ENCODE measurements at places on chromosomes 12 and 14.

GRCh38 chr12:104356231-104357115, 52.9 kb downstream of the EID3 start:
- no peak for DNase-seq

DNA sequence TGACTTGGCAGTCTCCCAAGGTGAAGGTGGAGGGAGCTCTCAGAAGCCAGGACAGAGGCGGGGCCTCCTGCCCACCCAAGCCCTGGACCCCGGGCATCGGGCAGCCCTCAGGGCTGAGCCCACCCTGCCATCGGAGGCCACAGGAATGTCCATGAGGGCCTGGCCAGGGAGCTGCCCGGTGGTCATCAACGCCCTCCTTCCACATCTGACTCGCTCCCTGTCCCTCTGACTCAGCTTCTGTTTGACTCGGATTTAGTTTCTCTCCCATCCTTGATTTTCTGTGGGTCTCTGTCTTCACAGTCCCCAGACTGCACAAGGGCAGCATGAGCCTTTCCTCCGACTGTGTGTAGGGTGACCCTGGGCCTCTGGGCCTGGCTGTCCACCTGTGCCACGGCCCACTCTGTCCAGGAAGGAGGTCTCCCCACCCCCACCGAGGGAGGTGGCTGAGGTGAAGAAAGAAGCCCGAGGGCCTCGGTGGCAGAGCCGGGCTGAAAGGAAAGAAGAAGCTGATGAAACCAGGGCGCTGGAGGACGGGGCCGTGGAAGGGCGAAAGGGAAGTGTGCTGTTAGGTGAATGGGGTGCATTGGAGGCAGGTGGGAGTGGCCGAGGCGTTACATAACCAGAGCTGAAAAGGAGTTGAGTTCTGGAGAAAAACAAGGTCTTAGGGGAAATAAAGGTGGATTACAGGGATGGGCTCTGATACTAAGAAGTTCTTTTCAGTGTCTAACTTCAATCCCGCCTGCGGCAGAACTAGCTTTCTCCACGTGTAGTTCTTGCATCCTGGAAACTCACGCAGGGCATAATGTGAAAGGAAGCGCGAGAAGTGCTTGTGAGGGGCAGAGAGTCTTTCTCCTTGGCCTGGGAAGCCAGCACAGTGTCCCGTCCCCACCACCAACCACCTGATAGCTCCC, 16.7 kb upstream of the TMEM106C start:
- DNase-seq: peak; percentile 47

DNA sequence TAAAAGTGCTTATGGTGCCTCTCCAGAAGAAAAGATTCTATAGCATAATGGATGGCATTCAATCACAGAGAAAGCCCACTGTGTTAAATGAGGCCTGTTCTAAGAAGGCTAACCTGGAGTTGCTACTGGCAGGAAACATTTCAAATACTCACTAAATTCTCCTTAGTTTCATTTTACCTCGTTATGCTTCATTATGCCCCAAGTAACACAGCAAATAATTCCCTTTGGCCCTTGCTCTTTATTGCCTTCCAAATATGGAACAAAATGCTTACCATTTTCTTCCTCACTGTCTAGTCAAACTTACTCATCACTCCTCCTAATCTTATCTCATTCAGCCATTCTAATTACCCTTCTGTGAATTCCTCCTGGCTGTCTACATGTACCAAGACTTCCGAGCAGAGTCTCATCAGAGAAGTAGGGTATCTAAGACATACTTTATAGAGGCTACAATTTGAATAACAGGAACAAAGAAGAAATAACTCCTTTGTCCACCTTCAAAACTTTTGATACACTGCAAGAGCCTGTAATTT, 292.1 kb upstream of the CLEC14A start:
- no peak for DNase-seq

DNA sequence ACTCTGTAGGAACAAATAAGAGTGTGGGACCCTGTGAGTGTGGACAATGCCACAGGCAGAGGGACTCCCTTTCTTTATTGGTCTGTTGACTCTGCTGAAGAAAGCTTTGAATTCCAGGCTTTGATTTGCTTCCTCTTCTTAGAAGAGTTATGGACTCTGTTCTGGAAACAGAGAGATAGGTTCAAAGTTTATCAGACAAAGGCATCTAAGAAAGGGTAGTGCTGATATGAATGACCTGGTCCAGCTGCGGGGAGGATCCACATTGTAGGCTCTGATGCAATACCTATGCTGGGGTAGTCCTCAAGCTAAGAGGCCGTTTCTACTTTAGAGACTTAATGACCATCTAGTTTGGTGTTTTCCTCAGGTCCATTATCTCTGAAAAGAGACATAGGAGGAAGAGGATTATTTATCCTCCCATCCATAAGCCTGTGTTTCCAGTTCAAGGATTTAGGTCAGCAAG, 10.7 kb upstream of the IKZF4 start:
- no peak for DNase-seq

DNA sequence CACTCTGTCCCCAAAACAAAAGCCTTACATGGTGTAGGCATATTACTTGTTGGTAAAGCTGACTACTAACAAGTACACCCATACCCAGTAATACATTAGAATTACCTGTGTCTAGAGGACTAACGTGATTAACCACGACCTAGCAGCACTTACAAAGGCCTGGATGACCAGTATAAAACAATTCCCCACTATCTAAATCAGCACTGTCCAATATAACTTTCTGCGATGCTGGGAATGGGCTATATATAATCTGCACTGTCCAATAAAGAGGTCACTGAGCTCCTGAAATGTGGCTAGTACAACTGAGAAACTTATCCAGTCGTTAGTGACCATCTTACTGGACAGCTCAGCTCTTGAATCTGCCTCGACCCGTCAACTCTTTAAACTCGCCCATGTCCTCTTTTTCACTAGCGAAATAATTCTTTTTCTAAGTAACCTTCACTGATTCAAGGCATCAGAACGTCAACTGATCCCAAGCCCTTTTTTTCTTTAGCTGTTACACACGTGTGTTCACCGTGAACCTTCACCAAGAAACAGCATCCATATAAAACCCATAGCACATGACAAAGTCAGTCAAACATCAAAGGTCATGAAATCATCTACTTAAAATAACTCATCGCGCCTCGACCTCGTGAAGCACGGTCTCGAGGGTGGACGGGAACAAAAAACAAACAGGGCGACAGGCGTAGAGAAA, 905 bp upstream of the CIPC start:
- DNase-seq: peak; percentile 76

GRCh38 chr12:65918021-65918420, 93.7 kb downstream of the HMGA2 start:
- no peak for DNase-seq

GRCh38 chr12:3034067-3034750, 43.0 kb upstream of the TSPAN9 start:
- DNase-seq: peak; percentile 58

- peak; percentile 92 for DNase-seq
These were observed 57.2 kb upstream of the RIN3 start for GRCh38 chr14:92456215-92457015.

GRCh38 chr14:54048736-54049135, 92.1 kb upstream of the BMP4 start:
- no peak for DNase-seq

GRCh38 chr12:11130999-11131398, 3.4 kb downstream of the TAS2R30 start:
- DNase-seq: no peak

- no peak for DNase-seq
These were observed 381.3 kb downstream of the TMTC2 start for GRCh38 chr12:83067981-83068380.

- DNase-seq: no peak
These were observed 1.7 kb downstream of the PPM1H start for GRCh38 chr12:62933220-62933601.

DNA sequence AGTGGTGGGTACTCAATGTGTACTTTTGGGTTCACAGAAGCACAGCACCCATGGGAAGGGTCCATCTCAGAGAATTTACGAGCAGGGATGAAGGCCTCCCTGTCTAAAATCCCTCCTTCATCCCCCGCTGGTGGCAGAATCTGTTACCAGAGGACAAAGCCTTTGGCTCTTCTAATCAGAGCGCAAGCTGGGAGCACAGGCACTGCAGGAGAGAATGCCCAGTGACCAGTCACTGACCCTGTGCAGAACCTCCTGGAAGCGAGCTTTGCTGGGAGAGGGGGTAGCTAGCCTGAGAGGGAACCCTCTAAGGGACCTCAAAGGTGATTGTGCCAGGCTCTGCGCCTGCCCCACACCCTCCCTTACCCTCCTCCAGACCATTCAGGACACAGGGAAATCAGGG, 1.5 kb upstream of the GPR162 start:
- no peak for DNase-seq

DNA sequence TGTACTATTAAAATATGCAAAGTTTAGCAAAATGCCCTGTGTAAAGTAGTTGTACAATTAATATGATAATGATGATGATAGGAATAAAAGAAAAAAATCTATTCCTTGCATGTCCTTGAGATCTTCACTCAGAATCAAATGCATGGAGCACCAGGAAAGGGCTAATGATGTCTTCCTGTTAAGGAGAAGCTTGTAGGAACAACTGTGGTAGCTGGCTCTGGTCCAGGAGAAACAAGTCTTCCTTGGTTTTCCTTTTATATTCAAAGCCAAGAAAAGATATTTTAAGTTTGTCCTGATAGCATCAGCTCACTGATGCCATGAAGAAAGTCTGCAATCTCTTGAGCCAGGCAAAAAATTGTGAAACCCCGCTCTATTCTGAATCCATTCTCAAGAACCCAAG, 138.9 kb downstream of the PIK3C2G start:
- DNase-seq: no peak

- no peak for DNase-seq
These were observed 32.9 kb downstream of the ZFYVE21 start for GRCh38 chr14:103748534-103748857.

GRCh38 chr14:105193916-105194782, 13.0 kb upstream of the NUDT14 start:
- no peak for DNase-seq

GRCh38 chr12:59388176-59388575, 207.7 kb upstream of the SLC16A7 start:
- no peak for DNase-seq

- no peak for DNase-seq
These were observed 1.2 kb downstream of the PAWR start for GRCh38 chr12:79689477-79690141.

DNA sequence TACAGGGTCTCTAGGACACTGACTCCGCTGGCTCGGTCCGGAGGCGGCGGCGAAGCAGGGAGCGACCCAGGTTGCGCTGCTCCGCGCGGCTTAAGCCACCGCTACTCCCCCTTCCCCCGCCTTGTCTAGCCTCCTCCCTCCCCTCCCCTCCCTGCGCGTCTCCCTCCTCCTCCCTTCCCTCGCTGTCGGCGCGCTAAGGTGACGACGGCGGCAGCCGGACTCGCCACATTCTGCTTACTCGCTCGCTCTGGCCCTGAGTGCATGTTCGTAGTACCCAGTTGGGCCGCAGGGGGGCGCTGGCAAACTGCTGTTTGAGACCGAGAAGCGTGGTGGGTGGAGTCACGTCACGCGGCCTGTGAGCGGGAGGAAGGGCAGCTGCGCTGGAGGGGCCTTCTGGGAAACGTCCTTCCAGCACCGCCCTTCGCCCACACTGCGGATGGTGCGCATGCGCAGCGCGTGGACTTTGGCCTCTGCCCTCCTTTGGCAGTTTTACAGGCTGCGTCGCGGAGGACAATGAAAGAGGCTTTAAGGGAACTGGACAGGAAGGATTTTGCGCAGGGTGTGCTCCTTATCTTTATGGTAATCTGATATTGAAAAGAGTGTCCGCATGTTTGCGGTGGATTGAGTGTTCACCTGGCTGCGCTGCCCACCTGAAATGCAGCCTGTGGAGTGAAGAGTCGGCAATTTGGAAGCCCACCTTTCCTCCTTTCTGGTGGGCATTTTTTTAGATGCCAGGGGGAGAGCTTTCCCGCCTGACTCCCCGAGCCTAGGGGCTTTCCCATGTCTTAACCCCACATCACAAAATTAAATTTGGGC, at the start of gene SCAF11:
SCAF11 (minus strand) TSS at position 107 of the 816 bp plus-strand sequence. CDS start 26,407 bp downstream, outside the sequence.
- peak; percentile 100 for DNase-seq

GRCh38 chr12:2998789-2999264, 39.6 kb downstream of the TEAD4 start:
- peak; percentile 27 for DNase-seq

- no peak for DNase-seq
These were observed 16.0 kb upstream of the FBLN5 start for GRCh38 chr14:91963465-91963864.

GRCh38 chr12:86659985-86660384, 403.8 kb upstream of the MGAT4C start:
- no peak for DNase-seq

GRCh38 chr14:68391311-68392014, 401.4 kb downstream of the ZFP36L1 start:
- DNase-seq: no peak

- DNase-seq: peak; percentile 74
These were observed 250.5 kb downstream of the DPF3 start for GRCh38 chr14:72643317-72643801.

DNA sequence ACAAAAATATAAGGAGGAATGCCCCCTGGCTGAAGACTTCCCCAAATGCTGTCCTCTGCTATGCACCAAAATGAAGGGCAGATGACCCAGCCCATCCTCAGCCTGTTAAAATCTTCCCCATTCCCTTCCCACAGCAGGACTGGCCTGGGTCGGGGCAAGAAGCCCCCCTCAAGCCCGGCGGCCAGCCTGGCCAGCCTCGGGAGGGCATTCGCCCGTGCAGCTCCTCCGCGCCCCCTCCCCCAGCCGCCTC, 413 bp downstream of the RARG start:
- no peak for DNase-seq

- DNase-seq: no peak
These were observed 16.2 kb downstream of the TWF1 start for GRCh38 chr12:43789941-43790340.

GRCh38 chr12:116319898-116320621, 42.6 kb upstream of the MED13L start:
- DNase-seq: peak; percentile 80

Data from inflammatory macrophage (primary cell).